ENCODE measurements at places on chromosomes 3 and 15.

DNA sequence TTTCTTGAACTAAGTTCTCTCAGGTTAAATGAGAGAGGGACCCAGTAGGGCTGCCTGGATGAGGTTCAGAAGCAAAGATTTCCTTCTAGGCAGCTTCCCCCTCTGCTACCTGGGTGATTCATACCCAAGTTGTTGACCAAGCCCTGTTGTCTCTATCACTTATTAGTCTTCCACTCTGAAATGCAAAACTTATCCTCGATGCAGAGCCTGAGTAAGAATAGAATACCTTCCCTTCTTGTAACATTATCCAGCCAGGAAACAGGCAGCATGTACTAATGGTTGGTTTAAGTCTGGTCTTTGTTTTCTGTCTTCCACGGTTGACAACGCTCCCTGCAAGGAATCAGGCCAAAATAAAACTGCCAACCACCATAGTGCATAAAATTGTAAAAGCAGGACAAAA lies 377.3 kb downstream of the MECOM start:
- DNase-seq: no peak

- no peak for DNase-seq
Observed at GRCh38 chr3:153830552-153830951, 290.6 kb upstream of the ARHGEF26 start.

DNA sequence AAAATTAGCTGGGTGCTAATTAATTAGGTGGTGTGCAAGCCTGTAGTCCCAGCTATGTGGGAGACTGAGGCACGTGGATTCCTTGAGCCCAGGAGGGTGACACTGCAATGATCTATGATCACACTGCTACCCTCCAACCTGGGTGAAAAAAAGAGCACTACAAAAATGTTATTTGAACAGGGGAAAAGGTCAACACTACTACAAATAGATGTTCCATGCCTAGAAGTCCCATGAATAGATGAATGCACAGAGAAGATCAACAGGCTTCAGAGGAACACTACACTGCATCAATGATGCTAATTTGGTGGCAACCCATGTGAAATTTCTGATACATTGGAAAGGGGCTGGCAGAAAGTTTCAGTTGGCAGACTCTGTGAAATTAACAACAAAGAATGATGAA lies 105.4 kb upstream of the FHIT start:
- no peak for DNase-seq

GRCh38 chr15:69009341-69009740 lies 5.2 kb upstream of the NOX5 start:
- no peak for DNase-seq

- DNase-seq: no peak
Observed at GRCh38 chr3:140020541-140020940, 85.6 kb downstream of the CLSTN2 start.

DNA sequence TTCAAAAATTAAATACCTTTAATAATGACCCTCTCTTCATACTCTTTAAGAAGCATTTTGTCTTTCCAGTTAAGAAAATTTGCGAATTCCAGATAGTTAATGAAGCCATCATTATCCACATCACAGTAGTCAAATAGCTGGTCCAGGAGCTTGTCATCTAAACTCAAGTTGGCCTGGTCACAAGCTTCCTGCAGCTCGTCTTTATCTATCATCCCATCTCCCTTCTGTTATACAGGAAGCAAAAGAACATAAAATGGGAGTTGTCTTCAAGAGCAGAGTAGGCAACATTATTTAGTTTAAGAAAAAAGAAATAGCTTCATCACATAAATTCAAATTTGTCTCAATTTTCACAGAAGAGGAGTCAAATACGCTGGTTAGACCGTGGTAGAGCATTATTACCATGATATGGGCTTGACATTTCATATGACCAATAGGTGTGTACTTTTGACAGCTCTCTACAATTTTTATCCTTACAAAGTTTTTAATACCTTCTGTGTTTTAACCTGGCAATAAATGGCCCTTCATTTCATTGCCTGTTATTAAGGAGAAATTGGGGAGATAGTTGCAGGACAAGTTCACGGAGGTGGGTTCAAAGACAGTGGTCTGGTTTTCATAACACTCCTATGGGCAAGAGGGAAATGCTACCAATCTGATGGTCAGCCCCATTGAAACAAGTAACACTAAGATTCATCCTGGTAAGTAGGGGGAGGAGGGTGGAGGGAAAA lies 45.4 kb downstream of the EFHB start:
- DNase-seq: no peak

DNA sequence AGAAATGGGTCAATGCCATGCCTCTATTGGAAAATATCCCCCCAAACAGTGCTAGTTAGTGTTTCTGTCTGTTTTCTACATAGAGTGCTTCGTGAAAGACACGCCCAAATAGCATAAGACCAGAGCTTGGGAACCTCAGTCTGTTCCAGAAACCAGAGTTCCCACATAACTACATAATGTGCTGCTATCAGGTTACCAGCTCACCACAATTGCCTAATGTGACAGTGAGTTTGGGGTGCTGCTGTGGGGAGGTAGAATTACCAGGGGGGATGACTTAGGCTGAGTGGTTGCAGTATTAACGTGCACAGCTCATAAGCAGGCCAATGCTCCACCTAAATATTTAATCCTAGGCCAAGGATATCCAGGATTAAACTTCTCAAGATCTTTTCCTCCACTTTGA lies 39.2 kb downstream of the DUT start:
- DNase-seq: no peak

GRCh38 chr3:189122110-189122509 lies 49.7 kb upstream of the TPRG1 start:
- no peak for DNase-seq

DNA sequence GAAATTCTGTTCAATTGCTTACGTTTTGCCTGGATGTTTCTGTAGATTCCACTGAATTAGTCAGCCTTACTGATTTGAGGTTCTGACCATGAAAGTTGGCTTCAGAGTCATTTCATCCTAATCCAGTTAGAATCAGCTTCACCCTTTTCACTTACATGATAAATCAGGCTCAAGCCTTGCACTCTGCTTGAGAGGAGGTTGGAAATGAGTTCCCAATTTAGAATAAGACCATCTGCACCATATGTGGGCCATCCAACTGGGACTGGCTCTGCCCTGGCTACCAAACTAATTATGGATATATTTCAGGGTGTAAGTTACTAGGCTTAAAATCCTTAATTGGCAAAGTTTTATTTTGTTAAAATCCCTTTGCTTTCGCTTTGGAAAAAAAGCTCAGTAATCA lies 255.7 kb downstream of the CHL1 start:
- no peak for DNase-seq

- DNase-seq: no peak
Observed at GRCh38 chr15:51876169-51876568, 46.7 kb downstream of the TMOD3 start.

DNA sequence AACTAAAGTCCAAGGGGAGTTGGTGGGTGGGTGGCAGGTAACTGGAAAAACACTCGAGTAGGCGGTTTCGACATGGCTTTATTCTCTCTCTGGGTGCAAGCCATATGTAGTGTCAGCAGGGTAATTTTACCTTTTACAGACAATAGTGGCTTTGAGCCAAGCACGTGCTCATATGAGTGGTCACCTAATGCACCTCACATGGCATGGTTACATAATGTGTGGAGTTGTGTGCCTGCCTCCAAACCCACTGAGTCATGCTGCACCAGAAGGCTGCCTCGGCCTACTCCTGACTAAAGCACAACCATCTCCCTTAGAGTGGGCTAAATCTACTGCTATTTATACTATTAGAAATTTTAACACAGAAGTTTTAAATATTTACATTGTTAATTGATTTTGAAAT lies 16.5 kb downstream of the CCRL2 start:
- DNase-seq: no peak

DNA sequence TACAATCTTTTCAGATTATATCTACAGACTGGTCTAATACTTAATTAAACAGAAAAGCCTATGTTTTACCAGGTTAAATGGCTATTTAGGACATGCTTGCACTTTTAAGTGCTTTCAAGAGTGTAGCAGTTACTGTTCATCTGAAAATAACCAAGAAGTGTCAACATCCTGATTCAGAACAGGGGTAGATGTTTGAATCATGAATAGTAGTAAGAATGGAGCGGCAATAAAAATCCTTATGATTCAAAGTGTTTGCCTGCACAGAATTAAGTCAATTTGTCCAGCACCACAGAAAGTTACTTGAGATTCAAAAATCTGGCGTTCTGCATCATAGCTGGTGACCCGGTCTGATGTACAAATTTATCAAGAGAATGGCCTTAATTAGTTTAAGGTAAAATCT lies 48.3 kb downstream of the GREM1 start:
- no peak for DNase-seq

DNA sequence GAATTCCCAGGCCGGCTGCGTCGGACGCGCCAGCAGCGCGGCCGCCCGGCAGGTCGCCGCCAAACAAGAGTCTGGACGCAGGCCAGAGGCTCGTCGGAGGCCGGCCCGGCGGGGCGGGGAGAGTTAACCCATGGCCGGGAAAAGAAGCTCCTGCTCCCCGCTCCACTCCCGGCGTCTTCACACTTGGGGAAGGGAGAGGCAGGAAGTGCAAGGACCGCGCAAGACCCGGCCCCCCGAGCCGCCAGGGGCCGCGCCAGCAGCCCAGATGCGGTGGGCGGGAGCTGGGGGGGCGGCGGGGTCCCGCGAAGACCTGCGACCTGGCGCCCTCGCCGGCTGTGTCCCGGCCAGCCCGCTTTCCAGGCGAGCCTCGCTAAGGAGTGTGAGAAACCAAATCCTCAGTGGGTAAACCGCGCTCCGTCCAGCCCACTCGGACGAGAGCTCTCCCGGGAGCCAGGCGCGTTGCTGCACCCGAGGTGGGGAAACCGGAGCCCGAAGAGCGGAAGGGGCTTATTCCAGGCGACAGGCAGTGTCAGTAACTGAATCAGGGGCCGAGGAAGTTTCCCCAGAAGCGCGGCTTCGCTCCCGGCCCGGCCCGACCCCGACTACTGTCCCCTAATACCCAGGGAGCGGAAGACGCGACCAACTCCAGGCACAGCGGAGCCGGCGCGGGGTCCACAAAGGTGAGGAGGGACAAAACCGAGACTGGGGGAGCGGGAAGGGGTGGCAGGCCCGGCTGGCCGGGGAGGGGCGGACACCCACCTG lies 721 bp downstream of the ADAMTS7 start:
- DNase-seq: no peak

GRCh38 chr3:111143-112069 lies 85.2 kb upstream of the CHL1 start:
- DNase-seq: no peak

- no peak for DNase-seq
Observed at GRCh38 chr3:28287046-28287445, 45.6 kb downstream of the CMC1 start.

- no peak for DNase-seq
Observed at GRCh38 chr3:186286114-186286513, 75.9 kb downstream of the DGKG start.

GRCh38 chr3:195811756-195812155 lies at the start of gene MUC4:
TSS of gene MUC4 (minus strand) at chr3:195811929. CDS start at chr3:195811817, 112 bp downstream.
- DNase-seq: no peak

GRCh38 chr3:39122813-39123212 lies 15.3 kb downstream of the TTC21A start:
- no peak for DNase-seq

GRCh38 chr3:184756151-184757021 lies 44.5 kb upstream of the MAGEF1 start:
- no peak for DNase-seq

DNA sequence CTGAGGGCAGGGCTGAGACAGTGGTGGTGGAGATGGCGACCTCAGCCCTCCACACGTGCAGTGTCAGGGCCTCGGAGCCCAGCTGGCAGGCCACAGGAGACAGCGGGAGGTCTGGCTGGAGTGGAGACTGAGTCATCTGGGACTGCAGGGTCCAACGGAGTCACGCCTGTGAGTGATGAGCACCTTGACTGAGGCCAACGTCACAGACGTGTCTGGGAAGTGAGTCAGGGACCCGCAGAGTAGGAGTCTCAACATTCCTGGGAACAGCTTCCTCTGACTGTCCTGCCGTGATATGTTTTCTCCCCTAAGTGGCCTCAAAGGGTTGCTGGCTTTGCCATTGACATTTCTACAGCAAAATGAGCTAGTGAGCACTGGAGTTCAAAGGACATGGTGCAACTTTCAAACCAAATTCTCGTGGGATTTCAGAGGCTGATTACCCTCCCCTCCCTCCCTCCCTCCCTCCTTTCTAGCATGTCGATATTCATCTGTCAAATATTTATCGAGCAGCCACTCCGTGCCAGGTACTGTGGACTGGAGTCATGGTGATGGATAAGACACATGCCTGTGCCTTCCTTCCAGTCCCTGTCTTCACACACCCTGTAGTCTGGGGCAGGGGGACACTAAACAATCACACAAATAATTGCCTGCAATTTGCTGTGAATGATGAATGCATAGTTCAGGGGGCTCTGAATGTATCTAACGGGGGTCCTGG lies 53.3 kb upstream of the AMOTL2 start:
- no peak for DNase-seq

DNA sequence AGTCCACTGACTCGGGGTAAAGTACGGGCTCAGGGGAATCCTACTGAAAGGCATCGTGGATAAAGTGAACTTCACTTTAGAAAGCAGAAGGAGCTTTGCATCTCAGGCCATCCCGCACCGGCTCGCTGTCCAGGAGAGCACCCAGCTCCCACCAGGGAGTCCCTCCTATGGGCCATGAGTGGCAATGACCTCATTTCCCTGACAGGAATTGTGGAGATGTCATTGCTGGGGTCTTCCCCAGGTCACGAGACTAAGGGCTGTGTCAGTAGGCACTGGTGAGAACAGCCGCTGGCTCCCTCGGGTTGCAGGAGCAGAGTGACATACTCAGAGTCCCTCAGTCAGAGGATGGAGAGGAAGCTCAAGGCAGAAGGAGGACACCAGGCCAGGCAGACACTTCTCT lies 97.3 kb downstream of the XXYLT1 start:
- peak; percentile 50 for DNase-seq

GRCh38 chr3:39141171-39141995 lies 12.0 kb downstream of the CSRNP1 start:
- no peak for DNase-seq

DNA sequence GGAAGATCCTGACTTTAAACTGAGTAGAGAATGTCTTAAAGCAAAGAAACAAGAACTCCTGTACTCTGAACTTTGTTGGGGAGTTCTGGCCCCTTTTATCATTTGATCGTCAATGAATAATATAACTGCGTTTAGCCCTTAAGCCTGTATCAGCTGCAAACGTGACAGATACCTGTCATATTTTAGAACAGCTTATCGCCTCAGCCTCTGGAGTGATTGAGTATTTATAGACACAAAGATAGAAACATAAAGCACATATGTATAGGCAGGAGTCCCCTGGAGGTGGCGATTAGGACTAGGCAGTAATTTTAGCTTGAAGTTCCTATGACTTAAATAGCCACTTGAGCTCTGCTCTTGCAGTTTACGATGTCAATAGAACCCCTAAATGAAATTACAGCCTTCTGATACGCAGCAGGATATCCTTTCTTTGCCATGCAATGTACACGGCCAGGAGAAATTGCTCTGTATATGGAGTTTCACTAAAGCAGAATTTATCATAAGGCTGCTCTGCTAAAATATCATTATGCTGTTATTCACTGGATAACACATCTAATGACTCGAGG lies 321.8 kb downstream of the TIGIT start:
- DNase-seq: no peak

All from activated effector memory CD4-positive, alpha-beta T cell treated with anti-CD3 and anti-CD28 coated beads, Interleukin-2, amount 50 U/mL, for 16 hours (primary cell).